ENCODE measurements at places on chromosomes 3 and 15. TPM values are rescaled to one million over a fixed set of nuclear protein-coding genes. Genes with fewer than 3 reads are reported as not detected.

LNP1 gene
- total RNA-seq: 0.80 TPM

ACTRT3 gene
- 5.1 TPM for total RNA-seq

MYLK gene
- total RNA-seq: 17.2 TPM

GOLGA8G gene
- not detected for total RNA-seq

RTP4 gene
- 0.22 TPM for total RNA-seq

GNAT1 gene
- total RNA-seq: 0.78 TPM

TUSC7 gene
- not detected for total RNA-seq

SIDT1 gene
- not detected for total RNA-seq

PLIN1 gene
- total RNA-seq: 0.12 TPM

UBL7 gene
- total RNA-seq: 31.9 TPM

GASK1A gene
- not detected for total RNA-seq

FBXL22 gene
- not detected for total RNA-seq

DYNC1LI1 gene
- 47.6 TPM for total RNA-seq

FMN1 gene
- total RNA-seq: 0.29 TPM

TTLL13 gene
- not detected for total RNA-seq

TMEM158 gene
- total RNA-seq: 0.42 TPM

SPSB4 gene
- 0.22 TPM for total RNA-seq

TIGIT gene
- total RNA-seq: not detected

A4GNT gene
- not detected for total RNA-seq

TRIM42 gene
- not detected for total RNA-seq

ST3GAL6 gene
- total RNA-seq: 17.7 TPM

SLC9C1 gene
- 0.09 TPM for total RNA-seq

AKAP13 gene
- total RNA-seq: 80.3 TPM
